ENCODE measurements at places on chromosomes 12 and 14.

DNA sequence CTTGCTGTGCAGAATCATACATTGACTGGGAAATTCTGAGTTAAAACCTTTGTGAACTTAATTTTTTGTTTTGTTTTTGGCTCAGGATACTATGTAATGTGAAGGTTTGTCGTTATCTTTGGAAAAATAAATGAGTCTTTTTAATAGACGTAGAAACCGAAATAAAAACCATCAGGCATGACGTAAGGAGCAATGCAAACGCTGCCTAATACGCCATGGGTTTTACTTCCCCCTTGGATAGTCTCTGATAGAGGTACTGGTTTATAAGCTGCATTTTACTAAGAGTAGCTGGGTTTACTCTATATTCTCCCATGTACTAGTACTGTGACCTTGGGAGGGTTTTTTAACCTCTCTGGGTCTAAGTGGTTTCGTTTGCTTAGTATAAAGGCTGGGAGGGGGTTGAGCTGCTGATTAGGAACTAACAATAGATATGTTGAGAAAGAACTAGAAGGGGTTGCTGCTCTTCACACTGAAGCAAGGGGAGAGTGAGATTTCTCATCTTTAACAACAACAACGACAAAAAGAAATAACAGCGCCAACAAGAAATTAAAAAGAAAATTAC is 66.8 kb upstream of the SLCO1C1 start:
- DNase-seq = no peak

- no peak for DNase-seq
Measured at GRCh38 chr12:76562130-76562529, 2.6 kb upstream of the OSBPL8 start.

DNA sequence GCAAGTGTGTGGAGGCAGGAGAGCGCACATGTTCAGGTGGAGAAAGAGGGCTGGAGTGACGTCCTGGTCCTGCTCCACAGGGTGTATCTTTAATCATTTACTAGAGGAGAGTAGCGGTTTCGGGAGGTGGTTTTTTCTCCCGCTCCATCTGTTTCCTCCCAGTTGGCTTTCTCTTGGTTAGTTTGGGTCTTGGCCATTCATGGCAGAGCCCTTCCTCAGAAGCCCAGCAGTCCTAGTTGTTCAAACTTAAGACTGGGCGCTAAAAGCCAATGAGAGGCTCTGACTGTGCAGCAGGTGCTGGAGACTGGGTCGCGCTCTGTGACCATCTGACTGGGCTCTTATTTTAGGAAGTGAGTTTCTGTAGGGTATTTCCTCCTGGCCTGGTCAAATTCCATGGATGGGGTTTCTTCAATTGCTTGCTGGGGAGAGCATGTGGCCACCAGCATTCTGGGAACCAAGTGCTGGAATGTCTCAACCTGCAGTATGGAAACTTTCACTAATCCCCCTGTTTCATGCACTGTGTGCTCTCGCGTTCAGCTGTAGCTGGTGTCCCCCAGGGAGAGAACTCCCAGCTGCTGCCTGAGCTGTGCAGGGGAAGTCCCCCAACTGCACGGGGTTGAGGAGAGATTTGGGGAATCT is 27.4 kb upstream of the TSPAN9 start:
- DNase-seq = no peak

DNA sequence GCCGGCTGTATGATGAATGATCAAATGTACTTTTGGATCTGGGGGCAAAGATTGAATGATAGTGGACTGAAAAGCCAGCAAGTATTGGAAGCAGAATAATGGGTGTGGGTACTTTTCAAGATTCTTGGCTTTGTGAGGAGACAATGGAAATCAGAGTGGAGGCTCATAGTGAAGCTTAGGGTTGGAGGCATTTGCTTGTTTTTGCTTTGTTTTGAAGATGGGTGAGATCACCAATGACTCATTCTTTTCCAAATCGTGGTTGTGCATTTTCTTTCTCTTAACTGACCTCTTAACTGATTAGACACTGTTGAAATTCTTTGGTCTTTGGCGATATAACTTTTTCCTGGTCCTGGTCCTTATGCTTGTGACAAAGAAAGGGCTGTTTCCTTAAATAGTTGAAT is 54.4 kb downstream of the PELI2 start:
- DNase-seq = no peak

- no peak for DNase-seq
Measured at GRCh38 chr12:21659383-21659782, 1.7 kb upstream of the LDHB start.

DNA sequence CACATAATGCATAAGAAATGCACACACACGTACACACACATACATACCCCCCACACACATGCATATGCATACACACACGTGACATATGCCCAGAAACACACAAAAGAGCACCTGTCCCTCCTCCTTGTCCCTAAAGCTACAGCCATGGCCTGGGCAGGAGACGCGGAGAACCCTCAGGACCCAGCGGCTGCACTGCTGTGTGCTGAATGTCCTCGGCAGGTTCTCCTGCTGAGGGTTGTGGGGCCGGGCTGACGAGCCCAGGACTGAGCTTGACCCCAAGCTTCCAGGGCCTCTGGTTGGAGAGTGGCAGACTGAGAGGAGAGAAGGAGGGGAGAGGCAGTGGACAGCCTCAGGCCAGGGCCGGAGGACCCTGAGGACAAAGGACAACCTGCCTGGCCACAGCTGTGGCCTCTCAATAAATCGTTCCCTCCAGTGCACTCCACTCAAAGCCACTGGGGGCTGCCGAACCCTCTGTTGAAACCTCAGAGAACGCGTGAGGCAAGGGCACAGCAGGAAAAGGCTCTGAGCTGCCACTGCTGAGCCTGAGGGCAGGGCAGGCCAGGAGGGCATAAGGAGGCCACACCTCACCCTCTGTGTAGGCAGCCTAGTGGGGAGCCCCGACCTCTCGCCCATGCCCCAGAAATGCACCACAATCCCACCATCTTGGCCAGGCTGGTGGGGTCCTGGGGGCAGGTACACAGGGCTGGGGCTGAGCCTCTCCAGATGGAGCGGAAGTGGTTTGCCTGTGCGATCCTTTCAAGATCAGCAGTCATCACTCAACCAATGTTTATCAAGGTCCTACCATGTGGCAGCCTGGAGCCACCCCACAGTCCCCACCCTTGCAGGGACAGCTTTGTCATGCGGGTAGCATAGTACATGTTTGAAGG is 3.1 kb downstream of the CACNA2D4 start:
- no peak for DNase-seq

DNA sequence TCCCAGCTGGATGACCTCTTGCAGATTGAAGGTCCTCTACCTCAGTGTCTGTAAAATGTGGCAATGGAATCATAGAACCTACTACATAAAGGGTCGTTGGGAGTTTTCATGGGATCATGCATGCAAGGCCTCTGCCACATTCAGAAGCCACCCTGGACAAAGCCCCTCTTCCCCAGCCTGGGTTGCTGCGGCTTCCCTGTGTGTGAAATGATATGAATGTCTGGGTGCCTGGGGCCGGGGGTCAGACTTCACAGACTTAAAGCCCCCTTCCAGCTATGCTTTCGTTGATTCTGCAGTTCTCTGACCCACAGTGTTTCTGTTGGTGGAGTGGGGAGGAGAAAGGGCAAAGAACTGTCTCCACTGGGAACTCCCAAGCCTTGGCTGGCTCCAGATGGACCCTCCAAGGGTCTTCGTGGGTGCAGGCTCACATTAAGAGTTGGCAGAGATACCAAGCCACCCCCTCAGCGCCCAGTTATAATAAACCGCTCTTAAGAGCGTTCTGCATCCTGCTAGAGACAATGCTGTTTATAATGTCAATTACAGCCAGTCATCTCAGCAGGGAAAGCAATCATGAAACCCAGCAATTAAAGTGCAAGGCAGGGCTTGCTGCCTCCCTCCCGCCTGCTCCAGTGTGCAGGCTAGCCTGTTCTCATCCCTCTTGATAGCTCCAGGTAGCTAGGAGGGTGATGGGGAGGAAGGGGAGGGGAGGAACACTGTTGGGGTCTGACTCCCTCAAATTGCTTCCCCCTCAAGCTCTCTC is 210.9 kb upstream of the FKBP4 start:
- no peak for DNase-seq

DNA sequence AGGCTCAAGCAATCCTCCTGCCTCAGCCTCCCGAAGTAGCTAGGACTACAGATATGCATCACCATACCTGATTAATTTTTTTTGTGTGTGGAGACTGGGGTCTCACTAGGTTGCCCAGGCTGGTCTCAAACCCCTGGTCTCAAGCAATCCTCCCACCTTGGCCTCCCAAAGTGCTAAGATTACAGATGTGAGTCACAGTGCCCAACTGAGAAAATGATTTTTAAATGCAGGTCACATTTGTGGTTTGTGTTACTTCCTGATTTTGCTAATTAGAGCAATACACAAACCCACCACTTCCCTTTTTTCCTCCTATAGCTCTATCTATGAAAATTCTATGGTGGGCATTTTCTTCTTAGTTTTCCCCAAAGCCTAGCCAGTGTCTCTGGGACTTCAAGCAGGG is 45.5 kb upstream of the TMEM263 start:
- DNase-seq = no peak

DNA sequence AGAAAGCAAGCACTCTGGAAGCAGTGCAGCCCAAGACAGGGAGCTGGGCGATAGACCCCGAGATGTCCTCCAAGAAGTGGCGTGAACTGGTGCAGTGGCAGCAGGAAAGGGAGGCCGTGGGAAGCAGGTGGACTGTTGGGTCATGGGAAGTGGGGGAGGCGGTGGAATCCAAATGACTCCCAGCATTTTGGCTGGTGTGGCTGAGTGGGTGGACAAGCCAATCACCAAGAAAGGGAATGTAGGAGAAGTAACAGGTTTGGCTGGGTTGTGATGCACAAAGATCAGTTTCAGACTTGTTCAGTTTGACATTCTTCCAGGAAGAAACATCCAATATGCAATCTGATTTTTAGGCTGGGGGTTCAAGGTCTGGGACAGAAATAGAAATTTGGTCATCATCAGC is 46.0 kb upstream of the KTN1 start:
- DNase-seq = no peak

DNA sequence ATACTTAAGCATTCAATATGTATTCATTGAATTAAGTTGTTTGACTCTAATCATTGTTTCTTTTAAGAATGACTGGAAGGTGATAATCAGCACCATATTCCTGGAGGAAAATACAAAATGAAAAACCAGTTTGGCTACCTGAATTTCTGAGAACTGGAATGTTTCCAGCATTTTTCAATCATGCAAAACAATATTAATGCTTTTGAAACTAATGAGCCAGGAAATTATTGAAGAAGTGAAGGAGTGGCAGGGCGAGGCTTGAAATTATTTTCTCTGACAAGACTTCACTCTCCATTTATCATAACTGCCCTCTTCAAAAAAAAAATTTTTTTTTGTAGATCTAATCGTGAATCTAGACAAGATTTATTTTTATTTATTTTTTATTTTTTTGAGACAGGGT is 19.0 kb downstream of the TMEM19 start:
- no peak for DNase-seq

DNA sequence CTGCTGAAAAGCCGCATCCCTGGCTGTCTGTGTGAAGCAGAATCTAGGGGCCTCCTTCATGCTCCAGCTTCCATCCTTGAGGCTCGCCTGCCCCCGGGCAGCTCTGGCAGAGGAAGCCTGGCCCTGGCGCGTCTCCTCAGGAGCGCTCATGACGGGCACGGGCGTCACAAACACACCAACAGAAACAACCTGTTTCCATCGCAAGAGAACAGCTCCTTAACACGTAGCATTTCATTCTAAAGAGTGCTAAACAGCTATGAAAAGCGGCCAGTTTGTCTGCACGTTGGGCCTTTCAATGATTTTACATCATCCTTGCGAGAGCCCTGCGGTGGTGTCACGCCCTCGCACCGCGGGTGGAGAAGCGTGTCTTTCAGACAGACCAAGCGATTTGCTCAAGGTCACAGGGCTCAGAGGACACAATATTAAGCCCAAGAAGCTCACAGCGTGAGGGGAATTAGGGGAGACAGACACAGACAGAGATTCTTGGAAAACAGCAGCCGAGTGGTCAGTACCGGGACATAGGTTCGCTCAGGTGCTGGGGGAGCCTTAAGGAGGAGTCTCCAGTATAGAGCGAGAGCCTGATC is 4.9 kb downstream of the ADGRD1 start:
- DNase-seq = no peak

- DNase-seq = no peak
Measured at GRCh38 chr12:39161465-39162085, 256.2 kb upstream of the CPNE8 start.

- DNase-seq = no peak
Measured at GRCh38 chr12:46891306-46891705, 65.5 kb upstream of the SLC38A4 start.

GRCh38 chr12:83666690-83667089 is 980.0 kb downstream of the TMTC2 start:
- no peak for DNase-seq

GRCh38 chr12:85004204-85004603 is 31.9 kb downstream of the TSPAN19 start:
- no peak for DNase-seq

DNA sequence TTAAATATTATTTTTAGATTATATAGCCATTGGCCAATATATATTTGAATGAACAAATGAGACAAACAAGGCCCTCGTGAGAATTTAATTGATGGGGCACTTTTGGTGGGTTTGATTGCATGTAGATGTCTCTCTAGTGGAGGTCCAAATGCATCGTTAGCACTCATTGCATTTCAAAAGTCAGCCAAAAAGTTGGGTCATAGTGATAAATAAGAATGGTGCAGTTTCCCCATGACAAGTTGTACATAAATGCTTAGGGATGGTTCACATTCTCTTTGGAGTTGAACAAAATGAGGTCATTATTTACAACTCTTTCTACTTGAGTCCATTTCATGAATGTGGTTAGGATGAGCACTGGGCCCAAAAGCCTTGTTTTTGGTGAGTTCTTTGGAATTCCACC is 1.0 kb downstream of the BEST3 start:
- DNase-seq = no peak

Data from cortex of kidney (tissue), 1 donor.